Tibial nerve (tissue), 4 donors: ENCODE measurements at places on chromosomes 5 and 9. TPM values are rescaled to one million over a fixed set of nuclear protein-coding genes. Genes with fewer than 3 reads are reported as not detected.

Gene NME5
- total RNA-seq = 1.7 TPM

Gene ORM2
- not detected for total RNA-seq

Gene PHYHD1
- total RNA-seq = 42.7 TPM

Gene DMRT3
- total RNA-seq = 0.22 TPM

Gene ACSL6
- total RNA-seq = 0.84 TPM

Gene CDKN2B
- 33.1 TPM for total RNA-seq

Gene CACNA1B
- under 0.01 TPM for total RNA-seq

Gene EIF4E1B
- not detected for total RNA-seq

Gene TMEM252
- not detected for total RNA-seq

Gene GDA
- total RNA-seq = not detected

Gene IL13
- total RNA-seq = not detected

- H3K27ac ChIP-seq = no peak overlapping the region
- H3K36me3 ChIP-seq = no peaks in the 10 kb centered on the region
- no peak overlapping the region for H3K4me3 ChIP-seq
- DNase-seq = no peak
Measured at GRCh38 chr5:66952153-66952552, 244.4 kb downstream of the CD180 start.

DNA sequence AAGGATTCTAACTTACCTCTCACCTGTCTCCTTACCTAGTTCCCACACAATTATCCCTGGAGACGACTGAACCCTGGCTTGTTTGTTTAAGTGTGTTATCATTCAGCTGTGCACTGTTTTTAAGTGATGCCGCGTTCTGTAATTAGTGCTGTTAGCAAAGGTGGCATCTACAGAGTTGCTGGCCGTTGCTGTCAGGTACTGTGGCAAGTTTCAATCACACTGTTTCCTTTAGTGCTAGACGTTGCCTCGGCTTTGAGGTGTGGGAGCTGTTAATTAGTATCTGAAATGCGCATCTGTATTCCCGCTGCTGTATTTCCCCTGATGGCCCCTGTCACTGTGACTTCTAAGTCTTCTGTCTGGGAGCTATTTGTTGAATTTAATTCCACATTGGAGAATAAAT is 193.8 kb upstream of the GAS1 start:
- H3K27ac ChIP-seq = no peak overlapping the region
- no peaks in the 10 kb centered on the region for H3K27me3 ChIP-seq
- no peak overlapping the region for H3K4me3 ChIP-seq
- no peak for DNase-seq
- H3K4me1 ChIP-seq = no peaks in the 10 kb centered on the region

DNA sequence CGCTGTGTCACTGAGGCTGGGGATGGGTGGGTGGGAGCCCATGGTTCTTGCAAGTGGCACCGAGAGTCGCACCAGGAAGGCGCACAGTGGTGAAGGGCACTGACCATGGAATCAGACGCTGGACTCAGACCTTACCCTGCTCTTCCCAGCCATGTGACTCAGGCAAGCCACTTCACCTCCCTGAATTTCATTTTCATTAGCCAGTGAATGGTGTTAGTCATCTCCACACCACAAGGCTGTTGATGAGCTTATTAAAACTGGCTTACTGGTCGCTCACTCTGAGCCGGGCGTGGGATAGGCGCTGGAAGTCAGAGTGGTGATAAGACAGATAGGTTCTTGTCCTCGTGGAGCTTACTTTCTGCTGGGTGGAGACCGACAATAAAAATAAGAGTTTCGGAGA is 25.1 kb downstream of the FGF18 start:
- H3K27me3 ChIP-seq = no peaks in the 10 kb centered on the region
- no peaks in the 10 kb centered on the region for H3K36me3 ChIP-seq
- H3K4me1 ChIP-seq = no peaks in the 10 kb centered on the region
- no peak overlapping the region for H3K27ac ChIP-seq

- no peak overlapping the region for H3K4me3 ChIP-seq
- H3K27me3 ChIP-seq = no peaks in the 10 kb centered on the region
- no peak overlapping the region for H3K27ac ChIP-seq
Measured at GRCh38 chr5:174197929-174198328, 152.4 kb downstream of the NSG2 start.

DNA sequence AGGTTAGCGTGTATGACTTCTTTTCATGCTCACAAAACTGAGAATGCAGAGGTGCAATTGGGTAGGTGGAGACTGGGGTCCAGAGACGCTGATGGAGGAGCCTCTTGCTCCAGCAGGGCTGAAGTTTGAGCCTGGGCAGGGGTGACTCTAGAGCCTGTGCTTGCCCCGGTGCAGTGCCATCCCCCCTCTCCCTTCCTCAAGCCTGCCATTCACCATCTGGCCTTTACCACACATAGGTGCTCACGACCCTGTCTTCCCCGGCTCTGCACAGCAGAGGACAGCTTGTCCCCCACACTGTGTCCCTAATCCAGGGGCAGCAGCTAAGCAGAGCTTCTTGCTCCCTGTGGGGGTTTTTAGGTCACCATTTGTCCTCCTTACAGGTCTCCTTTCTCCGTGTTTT is 86.5 kb downstream of the DAP start:
- H3K4me1 ChIP-seq = no peaks in the 10 kb centered on the region
- peaks cover 35% of the 10 kb centered on the region for H3K36me3 ChIP-seq
- H3K27me3 ChIP-seq = no peaks in the 10 kb centered on the region

- H3K27ac ChIP-seq = no peak overlapping the region
- no peaks in the 10 kb centered on the region for H3K27me3 ChIP-seq
- no peak for DNase-seq
Measured at GRCh38 chr5:120055858-120056257, 408.2 kb upstream of the PRR16 start.

- H3K4me1 ChIP-seq = peaks cover 4% of the 10 kb centered on the region
- H3K4me3 ChIP-seq = no peak overlapping the region
- H3K27me3 ChIP-seq = no peaks in the 10 kb centered on the region
- no peaks in the 10 kb centered on the region for H3K36me3 ChIP-seq
- no peak for DNase-seq
- no peak overlapping the region for H3K27ac ChIP-seq
Measured at GRCh38 chr5:33339413-33339812, 101.4 kb upstream of the TARS1 start.

DNA sequence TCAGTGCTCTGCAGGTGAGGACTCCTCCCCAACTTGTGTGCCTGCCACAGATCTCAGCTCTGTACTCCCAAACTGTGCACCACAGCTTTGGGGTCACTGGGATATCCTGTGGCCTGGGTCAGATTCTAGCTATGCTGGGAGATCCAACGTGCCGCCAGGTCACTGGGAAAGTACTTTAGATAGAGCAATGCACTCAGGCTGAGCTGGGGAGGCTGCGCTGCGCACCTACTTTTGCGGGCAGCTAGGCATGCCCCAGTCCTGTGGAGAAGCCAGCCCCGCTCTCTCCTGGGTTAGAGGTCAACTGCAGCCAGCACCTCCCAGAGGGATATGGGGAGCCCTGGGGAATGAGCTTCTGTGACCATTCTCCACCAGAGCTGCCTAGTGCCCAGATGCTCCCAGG is 552.1 kb upstream of the CDH9 start:
- no peak overlapping the region for H3K27ac ChIP-seq
- DNase-seq = no peak
- H3K36me3 ChIP-seq = no peaks in the 10 kb centered on the region
- no peaks in the 10 kb centered on the region for H3K27me3 ChIP-seq

DNA sequence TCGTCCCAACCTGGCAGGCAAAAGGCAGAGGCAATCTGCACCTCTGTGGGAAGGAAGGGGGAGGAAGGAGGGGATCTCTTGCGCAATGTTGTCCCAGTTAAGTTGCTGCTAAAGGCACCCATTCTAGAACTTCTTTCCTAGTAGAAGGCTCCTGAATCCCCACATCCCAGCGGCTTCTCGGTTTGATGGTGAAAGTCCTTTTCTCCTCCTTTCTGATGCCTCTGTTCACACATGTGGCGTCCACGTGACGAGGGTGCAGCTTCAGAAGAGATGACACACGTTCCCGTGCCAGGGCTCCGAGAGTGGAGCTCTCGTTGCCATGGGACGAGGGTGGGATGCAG is 96.9 kb upstream of the FCN2 start:
- no peaks in the 10 kb centered on the region for H3K36me3 ChIP-seq
- no peaks in the 10 kb centered on the region for H3K4me1 ChIP-seq
- DNase-seq = peak; percentile 67
- peak overlapping the region; percentile 60 for H3K27ac ChIP-seq
- H3K4me3 ChIP-seq = no peak overlapping the region

DNA sequence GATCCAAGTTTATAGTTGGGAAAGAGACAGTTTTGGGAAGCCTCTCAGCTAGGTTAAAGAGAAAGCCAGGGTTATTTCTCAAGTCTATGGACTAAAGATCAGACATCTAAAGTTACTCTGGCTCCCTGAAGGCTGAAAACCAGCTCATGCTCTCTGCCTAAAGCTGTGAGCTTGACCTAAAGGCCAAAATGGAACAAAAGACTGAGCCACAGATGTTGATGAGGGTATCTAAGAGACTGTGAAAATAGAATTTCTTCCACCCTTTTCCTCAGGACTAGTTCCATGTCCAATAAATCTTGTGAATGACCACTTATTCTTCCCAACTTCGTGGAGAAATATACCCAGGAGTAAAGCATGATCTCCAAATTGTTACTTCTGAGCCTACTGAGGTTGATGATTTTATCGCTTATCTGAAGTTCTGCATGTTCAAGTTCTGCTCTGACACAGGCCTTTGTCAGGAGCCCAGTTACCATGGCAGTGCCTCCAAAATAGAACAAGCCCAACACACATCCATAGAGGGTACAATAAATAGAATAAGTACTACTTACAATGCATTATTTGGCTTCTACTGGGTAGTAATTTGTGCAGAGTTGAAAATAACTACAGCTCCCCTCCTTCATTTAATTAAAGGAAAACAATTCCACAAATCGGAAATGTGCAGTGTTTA is 373.6 kb downstream of the NTRK2 start:
- H3K27ac ChIP-seq = peak overlapping the region; percentile 59
- H3K36me3 ChIP-seq = no peaks in the 10 kb centered on the region

- no peaks in the 10 kb centered on the region for H3K27me3 ChIP-seq
- no peak overlapping the region for H3K4me3 ChIP-seq
- H3K4me1 ChIP-seq = no peaks in the 10 kb centered on the region
- DNase-seq = no peak
Measured at GRCh38 chr5:16271851-16272250, 92.3 kb upstream of the MARCHF11 start.

- H3K4me1 ChIP-seq = no peaks in the 10 kb centered on the region
- no peak overlapping the region for H3K27ac ChIP-seq
- DNase-seq = no peak
- H3K27me3 ChIP-seq = no peaks in the 10 kb centered on the region
- H3K36me3 ChIP-seq = no peaks in the 10 kb centered on the region
Measured at GRCh38 chr9:79664375-79664831, 92.6 kb downstream of the TLE4 start.

DNA sequence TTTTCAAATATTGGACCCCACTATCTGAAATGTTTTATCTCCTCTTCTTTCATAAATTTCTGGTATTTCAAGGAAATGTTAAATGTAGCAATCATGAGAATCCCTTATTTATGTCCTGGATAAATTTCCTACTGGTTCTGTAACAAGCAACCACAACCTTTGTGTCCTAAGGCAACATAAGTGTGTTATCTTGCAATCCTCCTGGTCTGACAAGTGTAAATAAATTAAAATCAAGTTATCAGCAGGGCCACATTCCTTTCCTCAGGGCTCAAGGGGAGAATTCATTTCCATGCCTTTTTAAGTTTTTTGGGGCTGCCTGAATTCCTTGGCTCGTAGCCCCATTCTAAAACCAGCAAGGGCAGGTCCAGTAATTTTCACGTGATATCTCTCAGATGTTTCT is 83.2 kb downstream of the CDH9 start:
- no peak overlapping the region for H3K4me3 ChIP-seq
- H3K27me3 ChIP-seq = no peaks in the 10 kb centered on the region
- no peak for DNase-seq
- H3K27ac ChIP-seq = no peak overlapping the region
- H3K36me3 ChIP-seq = no peaks in the 10 kb centered on the region

- H3K27me3 ChIP-seq = no peaks in the 10 kb centered on the region
- H3K27ac ChIP-seq = no peak overlapping the region
- H3K36me3 ChIP-seq = peaks cover 19% of the 10 kb centered on the region
- no peak overlapping the region for H3K4me3 ChIP-seq
Measured at GRCh38 chr5:118919016-118919415, 69.3 kb downstream of the DTWD2 start.

DNA sequence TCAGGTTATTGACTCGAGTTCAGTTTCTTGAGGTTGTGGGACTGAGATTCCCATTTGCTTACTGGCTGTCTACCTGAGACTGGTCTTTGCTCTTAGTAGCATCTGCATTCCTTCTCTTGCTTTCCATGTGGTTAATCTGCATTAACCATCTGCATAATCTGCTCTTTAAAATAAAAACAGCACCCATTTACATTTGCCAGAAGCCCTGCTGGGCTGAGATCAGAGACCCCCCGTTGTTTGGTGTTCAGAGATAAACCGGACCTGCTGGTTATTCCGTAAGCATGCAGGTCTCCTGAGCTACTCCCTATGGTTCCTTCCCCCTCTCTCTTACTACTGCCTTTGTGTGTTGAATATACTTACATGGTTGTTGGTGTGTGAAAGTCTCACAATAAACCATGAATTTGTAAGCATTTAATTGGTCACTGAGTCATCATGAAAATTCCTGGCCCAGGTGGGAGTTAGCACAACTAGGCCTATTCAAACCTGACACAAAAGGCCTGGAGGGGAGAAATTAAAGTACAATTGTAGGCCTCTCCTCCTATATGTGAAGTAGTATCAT is 396.7 kb downstream of the MRPS30 start:
- H3K27ac ChIP-seq = no peak overlapping the region
- H3K27me3 ChIP-seq = no peaks in the 10 kb centered on the region
- no peak for DNase-seq
- H3K36me3 ChIP-seq = no peaks in the 10 kb centered on the region
- H3K4me1 ChIP-seq = no peaks in the 10 kb centered on the region
- no peak overlapping the region for H3K4me3 ChIP-seq

- H3K27me3 ChIP-seq = no peaks in the 10 kb centered on the region
- no peak for DNase-seq
- H3K4me1 ChIP-seq = peaks cover 21% of the 10 kb centered on the region
- no peaks in the 10 kb centered on the region for H3K36me3 ChIP-seq
- no peak overlapping the region for H3K27ac ChIP-seq
Measured at GRCh38 chr9:97903177-97903576, 19.1 kb downstream of the TRMO start.
